ENCODE measurements at places on chromosomes 2 and 18.

DNA sequence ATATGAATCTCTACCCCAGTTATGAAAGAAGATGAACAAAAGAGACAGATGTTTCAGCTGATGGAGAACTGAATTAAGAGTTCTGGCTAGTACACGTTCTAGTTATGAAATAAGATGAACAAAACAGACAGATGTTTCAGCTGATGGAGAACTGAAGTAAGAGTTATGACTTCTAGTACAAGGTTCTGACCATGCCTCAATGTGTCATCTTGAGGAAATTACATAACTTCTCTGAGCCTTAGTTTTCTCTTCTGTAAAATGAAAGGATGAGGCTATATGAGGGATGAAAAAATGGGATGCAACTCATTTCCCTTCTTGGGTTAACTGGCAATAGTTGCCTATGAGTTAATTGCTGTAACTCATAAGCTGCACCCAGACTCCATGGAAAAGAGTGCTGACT lies 92.9 kb upstream of the WDR75 start:
- DNase-seq: no peak

- DNase-seq: no peak
Measured at GRCh38 chr18:79930020-79930642, 21.3 kb downstream of the SLC66A2 start.

DNA sequence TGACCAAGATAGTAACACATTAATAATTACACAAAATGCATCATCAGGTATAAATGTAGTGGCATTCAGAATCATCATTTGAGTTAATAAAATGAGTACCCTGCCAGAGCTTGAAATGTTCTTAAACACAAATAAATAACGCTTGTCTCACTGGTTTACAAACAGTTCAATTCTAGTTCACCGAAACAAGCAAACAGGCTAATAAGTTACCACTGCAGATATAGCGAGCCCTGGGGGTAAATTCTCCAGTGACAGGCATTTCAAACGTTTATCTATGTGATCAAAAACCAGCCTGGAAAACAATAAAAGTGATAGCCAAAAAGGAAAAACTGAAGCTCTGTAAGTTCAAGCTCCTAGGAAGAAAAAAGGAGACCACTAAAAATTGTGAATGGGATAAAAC lies 152.6 kb downstream of the THADA start:
- DNase-seq: no peak

DNA sequence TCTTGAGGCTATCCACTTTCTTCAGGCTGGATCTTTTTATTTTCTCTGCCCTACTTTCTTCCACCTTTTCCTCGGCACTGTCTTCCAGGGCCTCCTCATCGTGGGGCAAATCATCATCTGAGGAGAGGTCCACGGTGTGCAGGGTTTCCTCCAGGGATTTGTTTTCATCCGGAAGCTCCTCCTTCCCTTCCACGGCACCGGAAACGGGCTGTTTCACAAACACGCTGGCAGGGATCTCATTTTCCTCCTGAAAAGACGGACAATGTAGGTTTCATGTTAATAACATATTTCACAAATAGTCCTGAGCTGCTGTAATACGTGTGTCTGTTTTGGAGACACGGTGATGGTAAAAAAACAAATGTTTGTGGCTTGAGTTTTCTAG lies 10.4 kb downstream of the CAVIN2 start:
- DNase-seq: no peak

DNA sequence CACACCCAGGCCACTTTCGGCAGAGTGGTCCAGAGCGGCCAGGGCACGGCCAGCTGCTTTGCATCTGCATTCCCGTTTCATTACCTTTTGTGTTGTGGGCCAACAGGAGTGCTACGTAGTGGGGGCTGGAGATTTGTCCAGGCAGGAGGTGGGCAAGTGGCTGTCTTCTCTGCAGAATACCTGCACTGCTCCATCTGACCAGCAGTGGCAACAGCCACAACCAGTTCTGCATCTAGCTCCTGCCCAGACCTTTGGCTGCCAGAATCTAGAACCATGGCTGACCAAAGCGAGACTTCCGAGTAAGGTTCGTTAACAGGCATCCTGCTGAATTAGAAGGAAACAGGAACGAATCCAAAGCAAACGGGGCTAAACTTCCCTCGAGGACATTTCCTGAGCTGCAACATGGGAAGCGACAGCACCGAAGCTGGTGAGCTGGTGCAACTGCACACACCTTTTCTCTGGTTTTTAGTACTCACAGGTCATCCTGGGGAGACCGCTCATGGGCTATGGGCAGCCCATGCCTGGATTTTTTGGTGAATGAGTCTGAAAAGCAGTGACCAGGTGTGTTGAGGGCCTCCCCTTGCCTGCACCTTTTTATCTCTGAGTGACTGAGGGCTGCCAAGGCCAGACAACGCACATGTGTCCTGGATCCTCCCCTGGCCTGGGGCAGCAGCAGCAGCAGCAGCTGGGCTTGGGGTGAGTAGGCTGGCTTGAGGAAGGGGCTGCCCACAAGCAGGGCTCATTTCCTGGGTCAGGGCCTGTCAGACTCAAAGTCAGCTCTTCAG lies 10.5 kb downstream of the GDF7 start:
- no peak for DNase-seq

- DNase-seq: no peak
Measured at GRCh38 chr2:133525090-133525489, 43.2 kb downstream of the NCKAP5 start.

DNA sequence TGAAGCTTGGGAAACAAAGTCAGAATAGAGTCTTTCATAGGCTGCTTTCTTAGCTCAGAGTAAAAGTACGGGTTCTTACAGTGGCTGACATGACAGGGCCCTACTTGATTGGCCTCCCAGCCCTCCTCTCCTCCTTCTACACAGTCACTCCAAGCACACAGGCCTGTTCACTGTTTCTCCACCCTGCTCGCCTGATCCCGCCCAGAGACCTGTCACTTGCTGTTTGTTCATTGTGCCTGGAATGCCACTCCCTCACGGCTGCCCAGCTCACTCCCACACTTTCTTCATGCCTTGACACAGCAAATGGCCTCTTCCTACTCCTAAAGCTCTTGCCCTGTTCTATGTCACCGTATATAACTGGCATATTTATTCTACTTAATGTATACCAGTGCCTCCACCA lies 104.8 kb downstream of the MAP4K4 start:
- no peak for DNase-seq

GRCh38 chr2:174059884-174060244 lies 94.7 kb upstream of the SP3 start:
- no peak for DNase-seq

All from NK-92 treated with Interleukin-12 subunit alpha and Interleukin-12 subunit beta, amount 100 ng/mL, for 24 hours (cell line).